ENCODE measurements at places on chromosomes 16 and 17. TPM values are rescaled to one million over a fixed set of nuclear protein-coding genes. Genes with fewer than 3 reads are reported as not detected.

MAP2K6 gene
- total RNA-seq, result 15.9 TPM

DNA sequence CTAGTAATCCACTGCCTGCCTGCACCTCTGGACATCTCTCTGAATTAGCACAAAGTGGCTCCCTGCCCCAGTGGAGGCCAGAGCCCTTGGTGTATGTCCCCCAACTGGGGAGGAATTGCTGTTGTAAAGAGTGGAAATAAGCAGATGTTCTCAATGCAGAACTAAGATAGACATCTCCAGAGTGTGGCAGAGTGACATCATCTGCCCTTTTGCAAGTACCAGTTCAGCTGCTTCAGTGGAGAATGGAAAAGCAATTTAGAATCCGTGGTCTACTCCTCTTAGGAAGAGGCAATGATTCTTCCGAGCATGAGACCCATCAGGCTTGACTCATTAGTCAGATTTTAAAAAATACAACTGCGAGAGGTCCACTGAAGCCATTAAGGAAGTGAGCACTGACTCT is 1512.0 kb upstream of the GOT2 start:
- no peak for DNase-seq

- no peak for DNase-seq
These were observed 65.1 kb upstream of the ALOX12 start for GRCh38 chr17:6930749-6931148.

GRCh38 chr16:81231014-81231413 is 7.5 kb upstream of the BCO1 start:
- no peak for DNase-seq

CCL8 gene
- total RNA-seq, result not detected

DNA sequence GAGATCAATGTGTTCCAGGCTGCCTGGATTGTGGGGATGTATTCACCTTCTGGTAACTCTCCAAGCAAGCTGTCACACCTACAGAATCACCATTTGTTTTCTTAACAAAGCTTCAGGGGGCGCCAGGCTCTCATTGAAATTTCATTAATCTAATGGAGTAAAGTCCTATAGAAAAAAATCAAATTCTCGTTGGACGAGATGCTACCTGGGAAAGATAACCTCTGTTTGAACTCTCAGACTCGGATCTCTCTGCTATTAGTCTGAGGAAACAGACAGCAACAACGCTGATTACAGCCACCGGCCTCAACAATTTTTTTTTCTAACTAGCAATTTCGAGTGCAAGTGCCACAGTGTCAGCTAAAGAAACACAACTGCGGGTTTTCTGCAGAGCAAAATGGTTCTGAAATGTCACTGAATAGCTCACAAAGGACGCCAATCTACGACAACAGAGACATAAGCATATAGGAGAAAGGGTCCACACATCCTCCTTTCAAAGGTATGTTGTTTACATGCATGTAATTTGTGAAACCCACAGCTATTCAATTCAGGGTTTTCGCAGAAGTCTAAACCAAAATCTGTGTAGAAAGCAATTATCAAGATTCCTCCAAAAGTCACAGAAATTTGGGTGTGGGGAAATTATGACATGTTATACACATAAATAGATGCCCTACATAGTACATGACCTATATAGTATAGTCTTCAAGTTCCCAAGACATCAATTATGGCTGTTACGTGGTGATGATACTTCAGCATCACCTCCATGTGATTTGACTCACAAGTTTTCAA is 135.8 kb downstream of the SKAP1 start:
- no peak for DNase-seq

DNA sequence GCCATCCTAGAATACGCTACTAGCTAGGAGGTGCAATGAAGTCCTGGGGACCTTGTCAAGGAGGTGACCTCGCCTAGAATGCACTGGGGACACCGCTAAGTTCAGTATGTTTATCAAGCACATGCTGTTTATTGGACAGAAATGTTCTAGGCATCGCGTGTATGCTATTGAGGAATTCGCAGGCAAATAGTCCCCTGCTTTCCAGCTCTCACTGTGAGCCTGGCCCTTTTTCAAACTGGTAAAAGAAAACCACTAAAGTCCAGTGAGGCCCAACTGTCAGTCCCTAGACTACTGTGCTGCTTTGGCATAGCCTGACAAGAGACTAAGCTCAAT is 1.2 kb upstream of the FAM222B start:
- no peak for DNase-seq

DNA sequence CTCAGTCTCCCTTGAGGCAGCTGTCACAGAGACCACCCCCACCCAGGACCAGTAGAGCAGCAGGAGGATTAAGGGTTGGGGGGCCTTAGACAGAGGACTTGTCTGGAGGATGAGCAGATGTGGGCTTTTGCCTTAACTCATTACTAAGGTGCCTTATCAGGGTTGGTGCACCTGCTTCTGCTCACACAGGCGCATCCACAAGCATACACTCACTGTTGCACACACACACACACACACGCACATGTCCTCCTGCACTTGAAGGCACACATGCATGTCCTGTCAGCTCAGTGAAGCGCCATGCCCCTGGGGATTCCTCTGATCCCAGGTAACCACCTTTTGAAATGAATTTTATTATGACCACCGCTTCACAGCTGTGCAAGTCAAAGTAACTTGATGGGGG is 1.2 kb downstream of the GFAP start:
- DNase-seq, result no peak

DNA sequence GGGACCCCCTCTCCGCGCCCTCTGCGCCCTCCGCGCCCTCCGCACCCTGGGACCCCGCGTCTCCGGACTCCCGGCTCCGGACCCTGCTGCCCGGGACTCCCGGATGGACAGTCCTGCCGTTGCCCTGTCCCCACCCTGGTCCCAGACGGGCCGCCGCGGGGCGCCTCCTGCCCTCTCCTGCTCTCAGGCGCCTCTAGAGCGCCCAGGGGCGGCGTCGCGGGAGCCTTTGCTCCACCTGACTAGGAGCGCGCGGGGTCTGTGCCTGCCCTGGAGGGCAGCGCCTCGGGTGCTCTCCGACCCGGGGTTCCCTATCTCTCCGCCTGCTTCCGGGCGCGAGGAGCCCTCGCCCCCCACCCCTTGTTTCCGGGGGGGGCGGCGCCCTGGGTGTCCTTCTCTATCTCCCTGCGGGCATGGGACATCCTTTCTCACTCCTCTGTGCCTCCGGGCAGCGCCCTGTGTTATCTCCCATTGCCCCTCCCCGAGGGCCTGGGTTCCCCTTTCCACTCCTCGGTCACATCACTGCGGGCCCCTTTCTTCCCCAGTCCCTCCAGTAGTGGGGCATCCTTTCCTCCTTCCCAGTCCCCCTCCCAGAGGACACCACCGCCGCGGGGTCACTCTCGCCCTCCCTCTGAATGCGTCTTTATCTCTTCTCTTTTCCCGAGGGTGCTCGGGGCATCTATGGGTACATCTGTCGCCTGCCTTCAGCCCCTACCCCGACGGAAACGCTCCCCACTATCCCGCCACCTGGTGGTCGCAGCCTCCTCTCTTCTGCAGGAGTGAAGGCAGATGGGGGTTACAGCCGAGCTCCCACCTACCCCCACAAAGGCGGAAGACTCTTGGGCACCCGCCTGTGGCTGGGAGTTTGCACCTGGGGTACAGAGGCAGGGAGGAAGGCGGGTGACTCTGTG is 875 bp downstream of the PRKCB start:
- DNase-seq, result peak; percentile 57

DNA sequence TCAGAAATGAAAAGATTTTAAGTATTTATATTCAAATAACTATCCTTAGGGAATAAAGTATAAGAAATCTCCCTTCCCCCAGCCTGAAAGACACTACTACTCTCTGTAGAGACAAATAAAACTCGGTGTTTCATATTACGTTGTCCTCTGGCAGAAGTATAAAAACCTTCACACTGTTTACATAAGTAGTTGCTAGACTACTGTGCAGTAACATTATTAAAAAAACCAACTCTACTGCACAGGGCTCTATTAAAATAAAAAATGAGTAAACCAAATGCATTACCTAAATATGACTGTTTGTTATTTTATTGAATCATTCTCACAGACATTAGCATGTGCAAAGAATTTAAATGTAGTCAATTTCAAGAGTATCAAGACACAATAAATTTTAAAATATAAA is 67.4 kb downstream of the MED13 start:
- no peak for DNase-seq

ADAD2 gene
- total RNA-seq, result not detected

DNA sequence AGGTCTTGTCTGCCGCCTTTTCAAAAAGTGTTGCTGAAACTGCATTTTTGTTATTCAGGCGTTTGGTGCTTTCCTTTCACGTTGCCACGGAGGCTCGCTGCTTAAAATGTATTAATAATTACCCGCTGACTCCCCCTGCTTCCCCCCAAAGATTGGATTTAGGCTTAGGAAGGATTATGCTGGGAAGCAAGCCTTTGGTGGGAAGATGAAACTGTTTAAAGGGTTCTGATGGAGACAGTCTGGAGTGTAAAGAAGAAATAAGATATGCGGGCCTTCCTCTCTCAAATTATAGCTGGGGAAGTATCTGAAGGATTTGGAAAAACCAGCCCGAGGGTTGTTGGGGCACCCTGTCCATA is 1.1 kb downstream of the KSR1 start:
- no peak for DNase-seq

VPS35 gene
- total RNA-seq, result 98.3 TPM
